ENCODE measurements at places on chromosomes 1 and 21. TPM values are rescaled to one million over a fixed set of nuclear protein-coding genes. Genes with fewer than 3 reads are reported as not detected.

The CNKSR1 gene
- polyA plus RNA-seq = 25.6 TPM

The DMRTA2 gene
- not detected for polyA plus RNA-seq

The KRTAP19-3 gene
- polyA plus RNA-seq = not detected

The LRRC38 gene
- not detected for polyA plus RNA-seq

The GPR157 gene
- polyA plus RNA-seq = 1.8 TPM

The USH2A gene
- polyA plus RNA-seq = 0.07 TPM

The KLHDC8A gene
- 2.1 TPM for polyA plus RNA-seq

The LIPI gene
- 0.81 TPM for polyA plus RNA-seq

The GCSAML gene
- 0.58 TPM for polyA plus RNA-seq

The S100A6 gene
- polyA plus RNA-seq = 240 TPM

The ST6GALNAC5 gene
- 3.4 TPM for polyA plus RNA-seq

The RASSF5 gene
- polyA plus RNA-seq = 4.6 TPM

The ACTL8 gene
- polyA plus RNA-seq = not detected

The RRP15 gene
- 21.9 TPM for polyA plus RNA-seq

DNA sequence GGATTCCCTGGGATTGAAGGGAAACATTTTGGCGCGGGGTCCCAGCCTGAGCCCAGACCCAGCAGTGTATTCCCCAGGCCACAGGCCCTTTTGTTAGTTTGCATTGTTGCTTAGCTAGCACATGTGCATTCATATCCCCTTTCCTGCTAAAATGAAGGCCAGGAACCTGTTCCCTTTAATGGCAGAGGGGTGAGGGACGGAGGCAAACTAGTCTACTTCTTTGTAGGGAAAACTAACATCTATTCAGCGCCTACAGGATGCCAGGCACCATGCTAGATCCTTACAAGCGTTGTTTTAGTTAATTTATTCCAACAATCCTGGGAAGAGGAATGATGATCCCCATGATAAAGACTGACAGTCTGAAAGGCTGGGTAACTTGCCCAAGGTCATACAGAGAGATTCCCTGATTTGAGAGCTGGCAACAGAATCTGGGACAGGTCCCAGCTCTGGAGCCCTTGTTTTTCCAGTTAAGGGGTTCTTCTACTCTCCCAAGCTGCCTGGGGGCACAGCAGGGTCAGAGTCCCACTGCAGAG, 595 bp upstream of the E2F2 start:
- no peak for DNase-seq

DNA sequence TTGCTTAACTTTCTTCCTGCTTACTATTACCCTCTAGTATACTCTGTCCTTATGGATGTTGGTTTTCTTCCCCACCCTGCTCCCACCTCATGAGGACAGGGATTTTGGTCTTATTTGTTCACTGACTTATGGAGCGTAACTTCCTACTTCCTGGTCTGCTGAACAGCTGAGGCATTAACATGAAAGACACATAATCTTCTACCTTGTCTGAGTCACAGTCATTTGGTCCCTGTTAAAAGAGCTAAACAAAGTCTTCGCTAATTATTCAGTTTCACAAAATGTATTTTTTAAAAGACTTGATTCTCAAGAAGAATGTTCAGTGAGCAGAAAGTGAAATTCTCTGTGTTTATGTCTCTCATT, 18.5 kb downstream of the RNASEL start:
- no peak for DNase-seq

DNA sequence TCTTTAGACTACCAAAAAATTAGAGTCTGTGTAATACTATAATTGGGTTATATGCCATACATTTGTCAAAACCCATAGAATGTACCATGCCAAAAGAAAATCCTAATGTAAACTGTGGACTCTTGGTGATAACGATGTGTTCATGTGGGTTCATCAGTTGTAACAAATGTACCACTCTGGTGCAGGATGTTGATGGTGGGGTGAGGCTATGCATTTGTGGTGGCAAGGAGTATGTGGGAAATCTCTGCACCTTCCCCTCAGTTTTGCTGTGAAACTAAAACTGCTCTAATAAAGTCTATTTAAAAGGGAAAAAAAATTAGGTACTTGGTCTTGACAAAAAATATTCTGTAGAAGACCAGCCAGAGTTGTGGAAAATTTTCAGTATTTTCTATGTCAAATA, 43.4 kb downstream of the INKA2 start:
- DNase-seq = no peak

GRCh38 chr1:220487297-220487820, 40.6 kb upstream of the MARK1 start:
- DNase-seq = peak; percentile 71

DNA sequence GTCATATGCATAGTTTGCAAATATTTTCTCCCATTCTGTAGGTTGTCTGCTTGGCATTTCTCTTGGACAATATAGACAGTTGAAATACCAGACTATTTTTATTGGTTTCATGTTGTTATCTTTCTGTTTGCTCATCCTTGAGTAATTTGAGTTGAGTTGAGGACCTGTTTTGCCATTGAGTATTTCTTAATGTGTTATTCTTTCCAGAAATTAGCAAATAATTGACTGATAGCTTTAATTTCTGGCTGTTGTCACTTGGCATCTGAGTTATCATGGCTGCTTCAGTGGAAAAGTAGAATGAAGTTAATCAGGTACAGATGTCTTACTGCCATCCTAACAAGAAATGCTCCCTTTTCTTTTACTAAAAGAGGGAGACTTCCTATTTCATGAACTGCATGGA, 264.8 kb upstream of the DUSP10 start:
- no peak for DNase-seq

DNA sequence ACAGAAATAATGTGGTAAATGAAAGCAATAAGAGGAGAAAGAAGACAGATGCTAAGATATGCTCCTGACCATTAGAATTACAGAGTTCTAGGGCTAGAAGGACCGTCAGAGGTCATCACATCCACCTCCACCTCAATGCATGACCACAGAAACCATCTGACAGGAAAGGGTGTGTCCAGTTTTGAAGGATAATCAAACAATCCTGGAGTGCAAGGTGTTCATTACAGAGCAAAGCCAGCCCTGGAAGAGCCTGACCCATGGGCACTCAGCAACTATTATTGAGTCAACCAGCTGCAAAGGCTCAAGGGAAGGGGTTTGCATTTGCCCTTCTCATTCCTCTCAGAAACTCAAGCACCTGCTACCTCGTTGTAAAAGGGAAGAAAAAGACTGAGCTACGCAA, 46.4 kb downstream of the TOR1AIP2 start:
- DNase-seq = no peak

DNA sequence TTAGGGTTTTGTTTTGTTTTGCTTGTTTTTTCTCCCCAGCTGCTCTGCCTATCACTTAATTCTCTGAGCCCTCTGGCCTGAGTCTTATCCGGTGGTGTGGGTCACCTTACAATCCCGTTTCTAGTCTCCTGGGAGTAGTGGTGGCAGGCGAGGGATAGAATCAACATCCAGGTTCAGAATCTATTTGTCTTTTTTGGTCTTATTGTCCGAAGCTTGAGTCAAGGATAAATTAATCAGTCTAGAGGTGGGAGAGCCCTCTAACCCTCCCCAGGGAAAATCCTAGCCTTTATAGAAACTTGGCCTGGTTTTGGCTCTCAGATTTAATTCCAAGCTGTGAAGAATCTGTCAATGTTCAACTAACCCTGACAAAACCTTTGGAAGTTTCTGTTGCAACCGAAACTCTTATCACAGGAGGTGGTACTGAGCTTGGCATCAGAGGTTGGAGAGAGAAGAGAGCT, 246.3 kb downstream of the FGGY start:
- no peak for DNase-seq

DNA sequence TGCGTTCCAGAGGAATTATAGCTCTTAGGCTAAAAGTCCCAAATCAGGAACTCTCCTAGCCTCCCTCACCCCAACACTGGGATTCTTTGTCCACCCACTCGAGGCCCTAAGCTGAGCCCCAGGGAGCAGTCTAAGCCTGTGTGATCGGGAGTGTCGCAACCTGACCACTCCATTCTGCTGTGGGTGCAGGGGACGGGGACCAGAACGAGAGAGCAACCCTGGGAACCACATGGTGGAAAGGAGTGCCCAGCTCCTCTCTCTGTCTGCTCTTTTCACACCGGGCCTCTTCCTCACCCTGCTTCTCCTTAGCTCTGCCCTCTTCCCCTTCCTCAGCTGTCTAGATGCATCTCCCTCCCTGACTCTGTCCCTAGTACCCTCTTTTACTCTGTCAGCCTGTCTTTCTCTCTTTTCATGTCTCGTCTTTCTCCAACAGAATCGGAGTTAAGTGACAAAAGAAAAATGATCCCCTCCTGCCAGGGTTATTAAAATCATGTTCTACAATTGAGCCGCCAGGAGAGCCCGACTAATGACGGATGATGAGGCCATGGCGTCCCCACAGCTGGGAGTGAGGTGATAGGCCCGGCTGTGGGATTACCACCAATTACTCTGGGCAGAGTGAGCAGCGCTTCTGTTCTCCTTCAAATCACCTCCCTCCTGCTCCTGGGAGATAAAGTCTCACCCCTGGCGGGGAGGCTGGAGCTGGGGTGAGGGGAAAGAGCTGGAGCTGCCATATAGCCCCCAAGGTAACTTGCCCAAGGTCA, 34.5 kb upstream of the CSF3R start:
- DNase-seq = no peak

- DNase-seq = no peak
Observed at GRCh38 chr1:204376919-204377799, 17.4 kb upstream of the PLEKHA6 start.

GRCh38 chr1:108843390-108844137, 13.3 kb downstream of the AKNAD1 start:
- no peak for DNase-seq

DNA sequence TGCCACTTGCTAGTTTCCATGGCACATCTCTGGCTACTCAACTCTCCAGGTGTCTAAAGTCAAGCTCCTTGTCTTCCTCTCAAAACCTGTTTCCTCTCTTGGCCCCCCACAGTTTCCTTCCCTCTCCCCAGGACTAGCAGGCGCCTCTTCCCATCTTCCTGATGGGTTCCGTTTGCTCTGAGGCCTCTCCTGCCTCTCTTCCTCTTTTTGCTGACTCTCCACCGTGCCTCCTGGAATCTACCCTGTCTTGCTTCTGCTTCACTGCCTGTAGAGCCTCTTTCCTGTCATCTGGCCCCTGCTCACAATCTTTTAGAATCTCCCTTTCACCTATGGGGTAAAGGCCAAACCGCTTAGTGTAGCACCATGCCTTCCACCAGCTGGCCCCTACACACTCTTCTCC, 21.8 kb upstream of the LHX4 start:
- no peak for DNase-seq

- no peak for DNase-seq
Observed at GRCh38 chr1:8481650-8482380, 163.9 kb downstream of the SLC45A1 start.

- peak; percentile 57 for DNase-seq
Observed at GRCh38 chr1:143720087-143721023, 251.4 kb downstream of the FAM72C start.

DNA sequence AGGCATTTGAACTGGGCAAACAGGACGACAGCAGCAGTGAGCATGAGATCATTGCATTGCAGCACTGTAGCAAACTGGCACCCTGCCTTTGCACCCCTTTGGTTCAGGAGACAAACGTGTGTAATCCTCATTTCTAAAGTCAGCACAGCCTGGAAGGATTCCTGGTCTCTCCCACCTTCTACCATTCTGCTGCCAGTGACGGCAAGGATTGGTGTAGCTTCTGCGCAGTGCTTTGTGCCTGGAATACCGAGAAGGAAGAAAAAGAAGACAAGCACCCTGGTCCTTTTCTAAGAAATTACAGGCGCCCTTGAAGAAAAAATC, 805.3 kb downstream of the USP25 start:
- DNase-seq = no peak

DNA sequence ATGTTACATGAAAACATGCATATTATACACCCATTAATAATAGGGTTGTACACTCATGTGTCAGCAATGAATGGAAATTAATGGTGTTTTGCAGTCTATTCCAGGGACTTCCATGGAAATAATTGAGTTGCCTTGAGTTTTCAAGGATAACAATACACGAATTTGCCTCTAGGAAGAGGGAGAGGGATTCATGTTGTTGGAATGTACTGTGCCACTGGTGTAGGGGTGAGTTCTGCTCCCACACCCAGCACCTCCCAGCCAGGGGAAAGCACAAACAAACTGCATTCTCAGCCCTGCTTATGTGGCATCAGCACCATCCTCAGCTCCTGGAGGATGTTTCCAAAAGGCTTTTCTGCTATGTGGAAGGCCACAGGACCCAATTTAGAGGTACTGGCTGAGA, 57.8 kb downstream of the BCAR3 start:
- no peak for DNase-seq

DNA sequence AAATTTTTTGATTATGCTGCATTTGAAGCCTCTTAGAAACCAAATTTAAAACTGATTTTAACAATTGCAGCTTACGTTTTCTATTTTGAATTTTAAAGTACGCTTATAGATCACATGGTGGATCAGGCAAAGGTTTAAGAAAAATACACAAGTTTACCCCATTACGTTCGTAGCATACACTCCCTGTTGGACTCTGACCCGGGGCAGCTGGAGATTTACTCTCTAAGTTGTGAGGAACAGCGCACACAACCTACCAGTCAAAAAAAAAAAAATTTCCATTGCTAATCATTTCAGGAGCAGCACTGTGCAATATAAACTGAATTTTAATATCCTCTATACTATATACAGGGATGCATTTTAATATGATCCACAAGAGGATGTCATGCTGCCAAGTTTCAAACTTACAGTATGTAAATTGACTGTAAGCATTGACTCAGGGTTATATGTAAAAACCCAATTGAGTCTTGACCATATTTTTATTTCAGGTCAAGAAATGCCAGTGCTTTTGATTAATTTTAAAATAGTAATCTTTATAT, 20.4 kb downstream of the CSDE1 start:
- no peak for DNase-seq

DNA sequence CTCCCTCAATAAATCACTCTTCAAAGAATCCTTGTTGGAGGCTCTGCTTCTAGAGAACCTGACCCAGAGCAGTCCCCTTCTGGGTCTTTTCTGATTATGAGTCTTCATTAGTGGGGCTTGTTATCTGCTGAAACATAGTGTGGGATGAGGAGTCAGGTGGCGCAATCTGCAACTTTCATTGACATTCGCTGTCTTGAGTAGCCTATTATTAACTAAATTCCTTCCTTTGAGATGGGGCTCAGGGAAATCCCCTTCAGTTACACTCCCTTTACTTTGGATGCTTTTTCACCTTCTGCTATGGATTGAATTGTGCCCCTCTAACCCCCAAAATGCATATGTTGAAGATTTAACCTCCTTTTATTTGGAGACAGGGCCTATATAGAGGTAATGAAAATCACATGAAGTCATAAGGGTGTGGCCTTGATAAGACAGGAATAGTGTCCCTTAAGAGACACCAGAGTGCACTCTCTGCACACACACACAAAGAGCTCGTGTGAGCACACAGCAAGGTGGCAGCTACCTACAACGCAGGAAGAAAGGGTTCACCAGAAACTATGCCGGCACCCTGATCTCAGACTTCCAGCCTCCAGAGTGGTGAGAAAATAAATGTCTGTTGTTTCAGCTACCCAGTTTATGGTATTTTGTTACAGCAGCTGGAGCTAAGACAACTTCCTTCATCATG, 19.5 kb downstream of the DIO1 start:
- no peak for DNase-seq

- no peak for DNase-seq
Observed at GRCh38 chr1:245869847-245870246, 637.2 kb downstream of the SMYD3 start.

- no peak for DNase-seq
Observed at GRCh38 chr1:68868606-68869005, 371.7 kb upstream of the DEPDC1 start.

- no peak for DNase-seq
Observed at GRCh38 chr1:180542113-180542837, 16.5 kb upstream of the OVAAL start.
